Fibroblast of villous mesenchyme (primary cell): ENCODE measurements at places on chromosomes 1 and 21.

- DNase-seq: no peak
Measured at GRCh38 chr1:56522680-56523079, 56.7 kb downstream of the PLPP3 start.

- DNase-seq: no peak
Measured at GRCh38 chr1:180253585-180254495, 23.8 kb downstream of the LHX4 start.

DNA sequence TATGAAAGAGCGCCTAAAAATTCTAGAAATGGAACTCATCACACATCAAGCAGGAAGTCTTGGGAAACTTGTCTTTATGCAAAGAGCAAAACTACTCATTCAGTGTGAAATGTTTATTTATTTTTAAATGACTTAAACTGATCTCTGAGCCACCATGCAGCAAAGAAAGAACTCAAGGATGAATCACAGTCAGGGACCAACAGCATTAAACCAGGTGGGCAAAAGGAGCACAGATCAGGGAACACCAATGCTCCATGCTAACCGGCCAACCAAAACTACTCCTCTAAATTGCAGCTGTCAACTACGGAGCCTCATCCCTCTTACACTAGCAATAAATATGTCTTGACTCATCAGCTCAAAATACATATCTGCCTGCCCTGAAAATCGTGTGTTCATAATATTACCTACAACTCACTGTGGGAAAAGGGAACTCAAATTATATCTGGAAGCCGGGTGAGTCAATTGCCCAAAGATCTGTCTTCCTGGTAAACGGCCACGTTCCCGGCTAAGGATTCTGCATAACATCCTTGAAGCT, 129.2 kb downstream of the PTPN14 start:
- peak; percentile 54 for DNase-seq

DNA sequence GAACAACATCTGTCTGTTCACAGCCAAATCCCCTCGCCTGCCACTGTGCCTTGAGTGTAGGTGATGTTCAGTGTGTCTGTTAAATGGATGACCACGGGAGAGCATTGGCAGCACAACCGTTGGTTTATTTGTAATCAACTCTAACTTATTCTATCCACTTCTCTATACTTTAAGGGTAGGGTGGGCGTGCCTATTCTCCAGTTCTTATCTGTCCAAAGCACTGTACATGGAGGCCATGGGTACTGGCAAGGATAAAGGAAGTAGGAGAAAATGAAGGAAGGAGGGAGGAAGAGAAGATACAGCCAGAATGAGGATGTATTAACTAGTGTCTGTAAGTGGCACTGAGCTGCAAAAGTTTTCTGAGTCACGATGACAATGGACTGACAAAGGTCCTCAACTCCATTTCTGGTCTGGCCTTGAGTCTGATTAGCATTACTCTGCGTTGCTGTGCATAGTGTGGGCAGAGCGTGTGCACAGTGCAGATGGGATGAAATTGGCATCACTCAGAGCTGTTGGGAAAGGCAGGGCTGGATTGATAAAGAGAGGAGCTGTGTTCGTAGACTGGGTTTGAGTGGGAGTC, 7.1 kb downstream of the RHOU start:
- DNase-seq: no peak

DNA sequence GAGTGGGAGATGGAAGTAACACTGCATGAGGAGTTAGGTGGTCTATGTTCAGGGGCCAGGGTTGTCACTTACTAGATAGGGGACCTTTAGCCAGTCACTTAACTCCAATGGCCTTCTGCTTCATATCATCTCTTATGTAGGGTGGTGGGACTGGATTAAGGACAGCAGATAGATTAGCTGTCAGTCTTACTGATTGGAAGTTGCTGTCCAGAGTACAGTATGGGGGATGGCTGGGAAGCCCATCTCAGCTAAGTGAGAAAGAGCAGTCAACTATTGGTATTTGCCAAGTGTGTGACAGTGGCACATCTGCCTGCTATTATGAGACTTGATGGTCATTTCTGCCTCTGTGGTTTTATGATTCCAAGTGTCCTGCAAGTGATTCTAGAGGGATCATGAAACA, 130.9 kb downstream of the FGGY start:
- no peak for DNase-seq

DNA sequence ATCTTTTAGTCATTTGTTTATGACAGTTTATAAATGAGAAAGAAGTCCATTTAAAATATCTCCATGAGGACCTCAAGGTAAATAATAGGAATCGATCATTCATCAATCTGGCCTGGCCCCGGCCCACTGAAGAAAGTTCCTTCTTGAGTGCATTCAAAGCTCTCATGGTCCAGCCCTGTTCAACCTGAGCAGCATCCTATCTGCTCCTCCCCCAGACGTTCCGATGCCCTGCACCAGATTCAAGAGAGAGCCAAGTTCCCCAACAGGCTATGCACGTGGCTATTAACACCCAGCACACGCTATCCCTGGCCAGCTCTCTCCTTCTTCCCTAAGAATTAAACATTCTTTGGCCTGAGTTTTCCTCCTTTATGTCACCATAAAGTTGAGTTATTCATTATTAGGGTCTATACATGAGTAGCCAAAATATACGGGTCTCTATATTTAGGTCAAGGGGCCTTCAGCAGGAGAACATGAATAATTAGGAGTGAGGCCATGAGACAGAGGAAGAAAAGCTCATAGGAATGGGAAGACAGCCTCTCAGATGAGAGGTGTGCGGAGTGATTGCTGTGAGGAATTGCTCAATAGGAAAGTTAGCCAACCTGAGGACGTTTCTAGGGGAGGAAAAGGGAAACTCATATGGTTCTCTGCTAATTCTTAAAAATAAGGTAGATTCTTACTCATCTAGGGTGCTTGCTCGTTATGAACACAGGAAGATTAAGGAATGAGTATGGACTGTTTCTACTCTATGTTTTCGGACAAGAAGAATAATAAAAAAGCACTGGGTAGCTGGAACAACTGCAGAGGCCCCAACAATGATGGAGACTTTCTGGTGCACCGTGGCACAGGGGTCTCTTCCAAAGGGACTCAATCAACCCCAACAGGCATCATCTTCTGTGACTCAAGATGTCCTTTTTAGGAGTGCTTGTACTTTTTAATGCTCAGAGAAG, 23.6 kb downstream of the RUNX1 start:
- DNase-seq: no peak
